Epithelial cell of alveolus of lung (primary cell): ENCODE measurements at places on chromosomes 1 and 21. TPM values are rescaled to one million over a fixed set of nuclear protein-coding genes. Genes with fewer than 3 reads are reported as not detected.

The KCNE2 gene
- not detected in 2 replicates for total RNA-seq

The RAB7B gene
- 1.8 and 4.1 TPM in 2 replicates for total RNA-seq

The MIXL1 gene
- not detected in 2 replicates for total RNA-seq

The PLA2G2A gene
- not detected in 2 replicates for total RNA-seq

The SMAP2 gene
- 21.3 and 22.0 TPM in 2 replicates for total RNA-seq

The ELAPOR1 gene
- total RNA-seq = 0.13 and 0.48 TPM in 2 replicates

The NPR1 gene
- total RNA-seq = 0.52 and 1.0 TPM in 2 replicates

The CCNL2 gene
- total RNA-seq = 28.2 and 115 TPM in 2 replicates

The RPE65 gene
- 0.32 TPM in 1 of 2 replicates, not detected in the other for total RNA-seq

The SPRR2E gene
- not detected in 2 replicates for total RNA-seq

The IPP gene
- total RNA-seq = 6.9 and 15.6 TPM in 2 replicates

The ARMH1 gene
- total RNA-seq = 1.2 TPM in 1 of 2 replicates, not detected in the other

The NR0B2 gene
- not detected in 2 replicates for total RNA-seq

The ATP6V1G3 gene
- not detected in 2 replicates for total RNA-seq

The CLCA1 gene
- not detected in 2 replicates for total RNA-seq

The GJA8 gene
- total RNA-seq = not detected in 2 replicates

The NECAP2 gene
- total RNA-seq = 54.7 and 91.0 TPM in 2 replicates

The SH3BGR gene
- 1.2 and 4.3 TPM in 2 replicates for total RNA-seq
